ENCODE measurements at places on chromosomes 3 and 15.

DNA sequence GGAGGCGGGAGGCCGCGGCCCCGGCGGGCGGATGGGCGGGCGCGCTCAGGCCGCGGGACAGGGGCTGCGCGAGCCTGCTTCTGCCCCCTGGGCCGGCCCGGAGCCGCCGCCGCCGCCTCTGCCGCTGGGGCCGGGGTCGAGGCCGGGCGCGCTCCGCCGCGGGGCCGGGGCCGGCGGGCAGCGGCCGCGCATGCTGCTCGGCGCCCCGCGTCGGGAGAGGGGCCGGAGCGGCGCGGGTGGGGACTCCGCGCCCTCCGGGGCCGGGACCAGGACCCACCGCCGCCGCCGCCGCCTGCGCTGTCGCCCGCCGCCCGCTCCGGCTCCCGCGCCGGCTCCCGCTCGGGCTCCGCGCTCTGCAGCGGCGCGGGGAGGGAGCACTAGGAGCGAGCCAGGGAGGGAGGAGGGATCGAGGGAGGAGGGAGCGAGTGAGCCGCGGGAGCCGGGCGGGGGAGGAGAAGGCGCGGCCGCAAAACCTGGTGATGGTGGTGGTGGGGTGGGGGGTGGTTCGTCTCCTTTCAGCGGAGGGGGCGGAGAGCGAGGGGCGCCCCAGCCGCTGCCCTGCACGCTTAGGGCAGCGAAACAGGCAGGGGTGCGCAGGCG is at the start of gene LINGO1:
Gene LINGO1, minus strand, starts transcription at position 379 of the 600 bp plus-strand sequence. CDS start 597 bp downstream, outside the sequence.
- no peak for DNase-seq

DNA sequence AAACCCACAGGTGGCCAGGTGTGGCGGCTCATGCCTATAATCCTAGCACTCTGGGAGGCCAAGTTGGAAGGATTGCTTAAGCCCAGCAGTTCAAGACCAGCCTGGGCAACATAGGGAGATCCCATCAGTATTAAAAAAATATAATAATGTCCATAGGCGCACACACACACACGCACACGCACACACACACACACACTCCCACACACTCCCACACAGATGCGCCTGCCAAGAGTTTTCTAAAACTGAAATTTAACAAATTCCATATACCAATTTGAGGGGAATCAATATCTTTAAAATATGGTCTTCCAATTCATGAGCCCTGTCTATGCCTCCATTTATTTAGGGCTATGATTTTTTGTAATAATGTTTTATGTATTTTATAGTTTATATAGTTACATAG is 17.0 kb downstream of the SHISA5 start:
- DNase-seq = no peak

- no peak for DNase-seq
Measured at GRCh38 chr3:188868803-188869202, 303.0 kb upstream of the TPRG1 start.

DNA sequence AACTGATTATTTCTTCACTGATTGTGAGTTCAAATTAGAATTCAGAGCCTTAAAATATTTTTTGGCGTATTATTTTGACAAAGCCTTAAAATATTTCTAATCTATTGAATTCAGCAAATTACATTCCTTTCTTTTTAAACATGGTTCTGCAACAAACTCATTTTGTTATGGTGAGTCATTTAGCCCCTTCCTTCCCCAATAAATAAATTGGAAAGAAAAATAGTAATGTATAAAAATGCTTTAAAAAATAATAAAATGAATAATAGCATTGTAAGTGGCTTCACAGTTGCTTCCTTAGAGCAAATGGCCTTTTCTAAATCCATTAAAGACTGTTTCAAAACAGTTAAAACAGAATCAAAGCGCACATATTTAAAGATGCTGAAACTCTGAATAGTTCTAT is 12.1 kb downstream of the CSNK1G1 start:
- no peak for DNase-seq

DNA sequence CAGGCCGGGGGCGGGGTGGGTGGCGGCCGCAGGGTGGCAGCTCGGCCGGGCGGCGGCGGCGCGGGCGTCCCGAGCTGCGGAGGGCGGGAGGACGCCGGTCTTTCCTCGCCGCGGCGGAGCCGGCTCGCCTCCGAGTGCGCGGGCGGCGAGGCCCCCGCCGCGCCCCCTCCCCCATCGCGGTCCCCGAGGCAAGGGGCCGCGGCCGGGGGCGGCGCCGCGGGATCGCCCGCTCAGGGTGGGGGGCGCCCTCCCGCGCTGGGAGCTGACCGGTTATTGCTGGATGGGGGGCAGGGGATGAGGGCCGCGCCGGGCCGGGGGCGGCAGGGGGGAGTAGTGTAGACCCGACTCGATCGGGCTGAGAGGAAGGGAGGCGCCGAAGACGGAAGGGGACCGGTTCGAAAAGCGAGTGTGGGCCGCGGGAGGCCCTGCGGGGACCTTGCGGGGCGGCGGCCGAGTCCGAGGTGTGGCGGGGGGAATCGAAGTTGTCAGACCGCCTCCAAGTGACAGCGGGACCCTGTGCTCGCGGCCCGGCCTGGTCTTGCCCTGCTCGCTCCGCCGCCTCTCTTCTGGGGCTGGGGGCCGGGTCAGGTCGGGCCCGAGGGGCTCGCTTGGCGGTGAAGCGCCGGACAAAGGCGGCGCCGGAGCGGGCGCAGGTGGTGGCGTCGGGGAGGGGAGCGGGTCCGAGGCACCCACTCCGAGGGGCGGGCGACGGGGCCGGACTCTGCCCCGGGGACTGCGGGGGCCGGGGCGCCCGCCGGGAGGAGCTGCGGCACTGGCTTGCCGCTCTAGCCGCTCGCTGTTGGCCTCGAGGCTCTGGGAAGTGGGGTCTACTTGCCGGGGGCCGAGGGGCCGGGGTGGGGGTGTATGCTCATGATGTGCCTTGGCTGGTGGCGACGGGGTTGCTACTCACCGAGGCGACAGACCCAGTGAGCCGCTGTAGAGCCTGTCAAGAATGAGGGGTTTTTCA is 1.1 kb downstream of the BAHD1 start:
- peak; percentile 28 for DNase-seq

- no peak for DNase-seq
Measured at GRCh38 chr3:123282461-123282860, 80.7 kb downstream of the SEC22A start.

DNA sequence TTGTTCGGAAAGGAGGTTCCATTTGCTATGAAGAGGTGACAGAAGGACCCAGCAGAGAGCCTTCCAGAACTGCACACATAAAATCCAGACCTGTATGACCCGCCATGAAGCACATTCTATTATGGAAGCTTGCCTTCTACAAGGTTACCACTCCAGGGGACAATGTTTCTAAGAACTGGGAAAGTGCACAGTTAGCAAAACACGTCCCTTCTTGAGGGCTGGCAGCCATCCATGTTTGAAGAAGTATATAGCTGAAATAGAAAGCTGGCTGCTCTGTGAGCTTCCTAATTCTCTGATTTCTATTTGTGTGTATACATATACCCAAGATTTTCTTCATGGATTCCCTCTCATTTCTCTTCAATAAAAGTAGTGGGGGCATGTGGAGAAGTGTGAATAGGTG is 74.6 kb downstream of the CNTN3 start:
- DNase-seq = no peak

DNA sequence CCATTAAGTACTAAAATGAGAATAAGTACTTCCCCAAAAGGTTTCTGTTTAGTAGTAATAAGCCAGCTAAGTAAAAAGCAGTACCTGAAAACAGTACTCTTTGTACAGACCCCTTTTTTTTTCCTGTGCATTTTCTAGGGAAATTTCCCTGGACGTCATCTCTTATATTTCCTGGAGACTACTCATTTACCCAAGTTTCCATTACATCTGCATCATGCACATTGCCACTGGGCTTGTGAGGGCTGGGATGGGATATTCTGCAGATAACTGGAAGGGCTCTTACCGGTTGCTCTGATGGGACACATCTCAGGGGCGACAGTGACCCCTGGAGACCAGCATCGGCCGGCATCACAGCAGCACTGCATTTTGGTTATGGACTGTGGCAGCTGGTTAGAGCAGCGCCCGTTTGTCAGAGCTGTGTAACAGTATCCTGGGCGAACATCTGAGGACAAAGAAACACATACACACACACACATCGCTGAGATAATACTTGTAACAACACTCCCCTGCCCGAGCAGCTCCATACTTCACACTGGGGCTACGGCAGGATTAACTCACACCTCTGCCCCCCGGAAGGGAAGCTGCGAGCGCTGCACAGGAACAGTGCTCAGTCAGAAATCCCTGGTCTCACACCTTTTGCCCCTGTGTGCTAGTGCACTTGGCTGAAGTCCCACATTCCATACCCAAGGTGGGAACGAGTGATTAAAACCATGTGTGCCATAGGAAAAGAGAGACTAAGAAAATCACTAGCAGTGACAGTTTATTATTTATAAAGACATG is 124.9 kb downstream of the FBN1 start:
- no peak for DNase-seq

DNA sequence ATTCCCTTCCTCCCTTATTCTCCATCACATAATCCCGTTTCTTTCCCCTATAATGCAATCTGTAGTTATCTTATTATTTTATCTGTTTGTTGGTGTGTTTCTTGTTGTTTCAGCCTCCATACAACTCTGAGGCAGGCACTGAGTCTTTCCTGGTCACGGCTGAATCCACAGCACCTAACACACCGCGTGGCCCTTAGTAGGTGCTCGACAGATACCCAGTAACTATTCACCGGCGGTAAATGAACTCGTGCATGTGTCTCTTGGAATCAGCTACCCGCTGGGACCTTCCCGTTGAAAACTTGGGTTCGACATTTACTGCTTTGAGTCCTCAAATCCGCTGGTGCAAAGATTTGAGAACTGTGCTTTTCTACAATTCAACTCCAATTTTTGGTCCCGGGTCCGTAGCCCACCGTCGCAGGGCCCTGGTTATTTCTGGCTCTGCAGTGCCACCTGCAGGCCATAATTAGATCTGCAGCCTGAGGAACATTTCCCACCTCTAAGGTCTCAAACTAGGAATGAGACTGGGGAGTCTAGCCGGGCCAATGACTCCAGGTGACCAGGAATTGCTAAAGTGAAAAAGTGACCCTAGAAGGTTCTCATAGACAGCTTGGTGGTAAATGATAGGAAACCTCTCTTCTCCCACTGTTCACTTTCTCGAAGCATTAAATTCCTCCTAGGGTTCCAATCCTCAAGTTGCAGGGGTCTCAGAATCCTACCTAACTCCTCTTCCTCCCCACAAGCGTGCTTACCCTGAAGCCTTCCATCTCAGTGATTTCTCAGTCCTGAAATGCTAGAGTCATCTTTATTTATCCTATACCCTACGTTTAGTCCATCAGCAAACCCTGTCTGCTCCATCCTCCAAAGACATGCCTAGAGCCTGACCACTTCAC is 40.0 kb upstream of the TRH start:
- DNase-seq = peak; percentile 51

DNA sequence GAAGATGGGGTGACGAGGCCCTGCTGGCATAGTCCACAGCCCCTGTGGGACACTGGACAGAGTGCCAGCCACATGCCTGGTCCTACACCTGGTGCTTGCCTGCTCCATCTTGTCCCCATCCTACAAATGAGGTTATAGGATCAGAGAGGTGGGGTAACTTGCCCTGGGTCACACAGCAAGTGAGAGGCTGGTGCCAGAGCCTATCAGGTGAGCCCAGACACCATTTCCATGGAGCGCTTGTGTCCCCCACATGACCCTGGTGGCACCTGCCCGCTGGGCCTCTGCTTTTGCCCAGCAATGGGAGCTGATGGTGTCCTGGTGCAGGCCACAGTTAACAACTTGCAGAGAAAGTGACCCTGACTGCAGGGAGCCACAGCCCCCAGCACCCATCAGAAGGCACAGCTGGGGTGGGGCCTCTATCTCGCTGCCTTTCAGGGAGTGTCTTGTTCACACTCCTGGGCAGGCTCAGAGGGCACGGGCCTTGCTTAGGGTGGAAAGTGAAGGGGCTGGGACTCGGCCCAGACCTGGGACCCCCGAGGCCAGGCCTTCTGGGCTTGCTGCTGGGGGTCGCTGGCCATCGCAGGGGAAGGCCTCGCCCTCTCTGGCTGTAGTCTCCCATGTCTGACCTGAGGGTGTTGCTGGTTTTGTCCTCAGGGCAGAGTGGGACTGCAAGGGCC is 7.2 kb downstream of the PLXNA1 start:
- no peak for DNase-seq

GRCh38 chr3:43317461-43318316 is 31.3 kb downstream of the SNRK start:
- no peak for DNase-seq

DNA sequence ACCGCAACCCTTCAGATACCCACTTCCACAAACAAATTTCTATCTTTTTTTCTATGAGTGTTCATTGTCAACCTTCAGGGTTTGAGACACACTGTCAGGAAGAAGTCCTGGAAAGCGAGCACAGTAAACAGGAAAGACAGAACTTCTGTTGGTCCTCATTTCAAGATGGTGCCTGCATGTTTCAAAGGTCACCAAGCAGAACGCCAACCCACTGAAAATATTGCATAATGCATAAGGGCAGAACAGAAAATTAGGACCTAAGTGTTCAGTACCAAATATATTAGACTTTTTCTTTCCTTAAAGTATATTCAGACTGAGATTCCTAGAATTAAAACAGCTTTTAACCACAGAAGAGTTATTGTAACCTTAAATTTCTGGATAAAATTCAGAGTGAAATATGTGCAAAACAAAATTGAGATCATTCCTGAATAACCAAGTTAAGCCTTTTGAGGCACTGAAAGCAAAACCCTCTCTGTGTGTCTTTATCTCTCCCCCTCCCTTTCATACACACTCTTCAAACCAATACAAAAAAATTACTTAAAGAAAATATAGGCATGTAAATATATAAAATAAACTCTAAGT is 387.8 kb upstream of the THBS1 start:
- DNase-seq = no peak

- DNase-seq = peak; percentile 58
Measured at GRCh38 chr3:116288485-116288884, 156.8 kb downstream of the LSAMP start.

- DNase-seq = no peak
Measured at GRCh38 chr3:66362541-66362941, 138.3 kb downstream of the LRIG1 start.

GRCh38 chr3:167728632-167729323 is 5.9 kb downstream of the PDCD10 start:
- DNase-seq = peak; percentile 53

Measured in OCI-M1 (cell line).